ENCODE measurements at places on chromosomes 6 and 20. TPM values are rescaled to one million over a fixed set of nuclear protein-coding genes. Genes with fewer than 3 reads are reported as not detected.

The HDGFL1 gene
- not detected for total RNA-seq

The SLC35D3 gene
- not detected for total RNA-seq

The BMP2 gene
- 2.5 TPM for total RNA-seq

The TRIM10 gene
- not detected for total RNA-seq

The APOBEC2 gene
- total RNA-seq = 0.63 TPM

The CNKSR3 gene
- total RNA-seq = 3.2 TPM

The HLA-DRA gene
- not detected for total RNA-seq

The CNBD2 gene
- 12.3 TPM for total RNA-seq

The MAFB gene
- total RNA-seq = 4.8 TPM

The RAET1E gene
- total RNA-seq = 16.3 TPM

The TAAR8 gene
- not detected for total RNA-seq

The PPIL6 gene
- 2.0 TPM for total RNA-seq

The TOMM6 gene
- total RNA-seq = 231 TPM

The CPNE5 gene
- 0.05 TPM for total RNA-seq

The TCF15 gene
- not detected for total RNA-seq

The HCRTR2 gene
- not detected for total RNA-seq

The KCNK16 gene
- total RNA-seq = not detected

The PRPH2 gene
- 0.14 TPM for total RNA-seq

The GABRR1 gene
- total RNA-seq = not detected

The SLC22A3 gene
- 2.2 TPM for total RNA-seq

The CTCFL gene
- not detected for total RNA-seq

The SSTR4 gene
- total RNA-seq = not detected

The HSPA1A gene
- total RNA-seq = 93.2 TPM

The NMBR gene
- not detected for total RNA-seq

The LTA gene
- not detected for total RNA-seq

The HRH3 gene
- total RNA-seq = not detected

The GDAP1L1 gene
- total RNA-seq = not detected

The SAMD3 gene
- not detected for total RNA-seq

The CCM2L gene
- not detected for total RNA-seq

The BCAS4 gene
- total RNA-seq = 12.8 TPM

The TMEM30A gene
- 65.9 TPM for total RNA-seq

The TULP4 gene
- total RNA-seq = 42.2 TPM

The HLA-DPA1 gene
- not detected for total RNA-seq

The TCP11 gene
- not detected for total RNA-seq

The PTCHD4 gene
- 1.6 TPM for total RNA-seq

The TOX2 gene
- 1.3 TPM for total RNA-seq

The DYNLT2 gene
- 0.56 TPM for total RNA-seq

The LIN28B gene
- total RNA-seq = not detected

The MYT1 gene
- total RNA-seq = not detected

The DZANK1 gene
- total RNA-seq = 0.71 TPM

The WFDC12 gene
- not detected for total RNA-seq

The DDX43 gene
- total RNA-seq = 0.07 TPM

The ZNF311 gene
- total RNA-seq = 0.92 TPM

The SLC22A7 gene
- total RNA-seq = not detected

The HS3ST5 gene
- not detected for total RNA-seq

The TRERF1 gene
- 9.5 TPM for total RNA-seq

The PRDM1 gene
- total RNA-seq = 2.6 TPM

The IDH3B gene
- total RNA-seq = 116 TPM

The CYP24A1 gene
- total RNA-seq = 6.3 TPM

The FERMT1 gene
- total RNA-seq = 26.7 TPM

The SLC29A1 gene
- total RNA-seq = 26.5 TPM

The PROKR2 gene
- total RNA-seq = not detected

The UBD gene
- total RNA-seq = not detected

The XKR7 gene
- total RNA-seq = not detected

The C6orf15 gene
- total RNA-seq = 0.35 TPM

The OXT gene
- total RNA-seq = not detected

The EPHA7 gene
- total RNA-seq = not detected

The FOXA2 gene
- 20.8 TPM for total RNA-seq

The ALDH8A1 gene
- 0.70 TPM for total RNA-seq
